ENCODE measurements at places on chromosomes 3 and 15. TPM values are rescaled to one million over a fixed set of nuclear protein-coding genes. Genes with fewer than 3 reads are reported as not detected.

The INSYN1 gene
- total RNA-seq: not detected

The MYO5A gene
- 32.4 TPM for total RNA-seq

The ANKRD34C gene
- total RNA-seq: not detected

The TAGLN3 gene
- 0.85 TPM for total RNA-seq

The PLA2G4E gene
- total RNA-seq: not detected

The GPR176 gene
- total RNA-seq: 0.27 TPM

The GOLGA8T gene
- total RNA-seq: 0.19 TPM

The EXOSC7 gene
- 62.2 TPM for total RNA-seq

The DUOX2 gene
- total RNA-seq: 0.19 TPM

The SERINC4 gene
- total RNA-seq: 0.10 TPM

The CMTM8 gene
- 13.0 TPM for total RNA-seq

The B3GALNT1 gene
- 0.56 TPM for total RNA-seq

The LRIG1 gene
- total RNA-seq: 35.3 TPM

The CSTA gene
- not detected for total RNA-seq

The LRTM1 gene
- not detected for total RNA-seq

The TRPM7 gene
- total RNA-seq: 37.4 TPM

The FBXW12 gene
- total RNA-seq: not detected
